ENCODE measurements at places on chromosomes 2 and 18.

DNA sequence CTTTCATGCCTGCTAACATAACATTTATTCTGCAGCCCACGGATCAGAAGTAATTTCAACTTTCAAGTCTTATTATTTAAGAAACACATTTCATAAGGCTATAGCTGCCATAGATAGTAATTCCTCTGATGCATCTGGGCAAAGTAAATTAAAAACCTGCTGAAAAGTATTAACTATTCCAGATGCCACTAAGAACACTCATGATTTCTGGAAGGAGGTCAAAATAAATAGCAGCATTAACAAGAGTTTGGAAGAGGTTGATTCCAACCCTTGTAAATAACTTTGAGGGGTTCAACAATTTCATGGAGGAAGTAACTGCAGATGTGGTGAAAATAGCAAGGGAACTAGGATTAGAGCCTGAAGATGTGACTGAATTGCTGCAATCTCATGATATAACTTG lies 77.6 kb downstream of the CCDC148 start:
- no peak for DNase-seq

DNA sequence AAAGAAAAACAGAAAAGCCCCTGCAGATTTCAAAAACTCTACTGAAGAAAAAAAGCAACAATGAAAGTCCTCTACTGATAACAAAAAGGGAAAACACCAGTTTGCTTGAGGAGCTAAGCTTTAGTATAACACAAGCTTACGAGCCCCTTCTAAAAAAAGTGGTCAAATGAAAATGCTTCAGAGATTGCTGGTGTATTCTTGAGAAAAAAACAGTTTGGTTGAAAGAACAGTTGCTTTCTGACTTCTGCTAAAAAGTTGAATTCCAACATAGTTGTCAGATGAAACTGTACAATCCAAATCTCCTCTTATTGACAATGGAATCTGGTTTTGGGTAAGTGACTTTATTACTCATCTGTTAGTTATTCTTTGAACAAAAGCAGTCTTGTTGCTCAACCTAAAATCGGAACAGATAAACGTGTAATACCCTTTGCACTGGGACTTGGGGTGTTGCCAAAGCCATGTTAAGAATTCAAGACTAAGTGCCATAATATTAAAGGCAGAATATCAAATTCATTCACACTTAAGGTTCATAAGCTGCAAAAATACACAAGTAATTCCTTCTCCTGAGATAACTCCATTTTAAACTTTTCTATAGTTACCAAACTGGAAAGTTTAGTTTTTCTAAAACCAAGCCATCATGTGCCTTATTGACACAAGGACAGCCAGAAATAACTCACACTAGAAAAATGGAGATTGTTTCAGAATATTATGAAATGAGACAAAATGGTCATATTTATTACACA lies 45.3 kb upstream of the SPAG16 start:
- DNase-seq, result no peak

- no peak for DNase-seq
Observed at GRCh38 chr18:47725656-47726055, 204.8 kb downstream of the SMAD2 start.

- peak; percentile 47 for DNase-seq
Observed at GRCh38 chr2:163735685-163736432, at the start of gene FIGN. Gene FIGN (minus strand): TSS chr2:163736008. CDS start chr2:163734927, 1,081 bp downstream.

- DNase-seq, result no peak
Observed at GRCh38 chr2:233643128-233643527, 6.9 kb downstream of the UGT1A10 start.

DNA sequence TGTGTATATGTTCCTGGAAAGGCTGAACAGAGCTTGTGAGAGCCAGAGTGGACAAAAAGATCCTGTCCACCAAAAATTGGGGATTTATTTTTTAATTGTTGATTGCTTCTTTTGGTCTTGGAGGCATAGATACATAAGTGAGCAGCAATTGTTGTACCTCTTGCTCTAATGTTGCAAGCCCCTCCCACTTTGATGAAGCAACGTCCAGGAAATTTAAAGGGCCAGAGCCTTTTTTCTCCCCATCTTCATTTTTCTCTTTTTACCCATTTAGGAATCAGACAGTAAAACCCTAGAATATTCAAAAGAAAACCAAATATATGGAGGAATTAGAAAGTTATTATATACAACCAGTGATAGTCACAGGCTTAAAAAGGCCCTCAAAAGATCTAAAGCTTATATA lies 871.8 kb upstream of the NRXN1 start:
- no peak for DNase-seq

DNA sequence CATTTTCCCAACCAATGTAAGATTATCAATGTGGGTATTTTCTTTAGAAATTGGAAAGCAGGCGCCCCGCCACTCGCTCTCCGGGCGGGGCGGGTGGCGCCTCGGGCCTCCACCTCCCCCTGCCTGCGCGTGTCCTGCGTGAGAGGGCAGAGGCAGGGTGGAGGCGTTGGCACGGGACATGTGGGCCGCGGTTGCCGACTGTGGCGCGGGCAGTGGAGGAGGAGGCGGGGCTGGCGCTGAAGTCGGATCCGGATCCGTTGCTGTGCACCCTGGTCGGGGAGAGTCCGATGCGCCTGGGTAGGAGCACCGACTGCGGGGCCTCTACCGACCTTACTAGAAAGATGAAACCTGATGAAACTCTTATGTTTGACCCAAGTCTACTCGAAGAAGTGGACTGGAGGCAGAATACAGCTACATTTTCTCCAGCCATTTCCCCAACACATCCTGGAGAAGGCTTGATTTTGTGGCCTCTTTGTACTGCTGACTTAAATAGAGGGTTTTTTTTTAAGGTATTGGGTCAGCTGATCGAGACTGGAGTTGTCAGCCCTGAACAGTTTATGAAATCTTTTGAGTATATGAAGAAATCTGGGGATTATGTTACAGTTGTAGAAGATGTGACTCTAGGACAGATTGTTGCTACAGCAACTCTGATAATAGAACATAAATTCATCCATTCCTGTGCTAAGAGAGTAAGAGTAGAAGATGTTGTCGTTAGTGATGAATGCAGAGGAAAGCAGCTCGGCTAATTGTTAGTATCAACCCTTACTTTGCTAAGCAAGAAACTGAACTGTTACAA lies 37.9 kb downstream of the PMS1 start:
- DNase-seq, result no peak

- no peak for DNase-seq
Observed at GRCh38 chr2:52194342-52194741, 1162.4 kb upstream of the NRXN1 start.

GRCh38 chr2:18599509-18600254 lies 10.3 kb upstream of the NT5C1B start:
- no peak for DNase-seq

DNA sequence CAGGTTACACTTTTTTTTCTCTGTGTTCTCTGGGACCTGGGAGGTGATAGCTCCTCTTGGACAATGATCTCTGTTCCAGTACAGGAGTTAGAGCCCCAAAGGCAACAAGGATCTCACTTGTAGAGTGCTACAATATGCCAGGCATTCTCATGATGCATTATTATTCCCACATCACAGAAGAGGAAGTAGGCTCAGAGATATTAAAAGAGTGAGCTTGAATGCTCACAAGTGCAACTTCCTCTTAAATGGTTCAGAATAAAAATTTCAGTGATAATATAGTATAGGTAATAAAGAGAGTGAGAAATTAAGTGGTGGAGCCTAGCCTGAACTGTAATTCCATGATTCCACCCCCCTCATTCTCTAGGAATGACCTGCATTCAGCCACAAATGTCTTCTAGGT lies 21.4 kb downstream of the POLE4 start:
- DNase-seq, result no peak

- peak; percentile 4 for DNase-seq
Observed at GRCh38 chr18:9147440-9148202, 11.0 kb downstream of the ANKRD12 start.

GRCh38 chr2:240124651-240125030 lies 11.5 kb downstream of the COPS9 start:
- DNase-seq, result no peak

All from NCI-H1092 (cell line).